ENCODE measurements at places on chromosomes 5 and 9.
A peak's percentile ranks its signal among the peaks of the same experiment; 100 is the strongest.

GRCh38 chr5:34735491-34736426 lies 79.6 kb downstream of the RAI14 start:
- DNase-seq = no peak

DNA sequence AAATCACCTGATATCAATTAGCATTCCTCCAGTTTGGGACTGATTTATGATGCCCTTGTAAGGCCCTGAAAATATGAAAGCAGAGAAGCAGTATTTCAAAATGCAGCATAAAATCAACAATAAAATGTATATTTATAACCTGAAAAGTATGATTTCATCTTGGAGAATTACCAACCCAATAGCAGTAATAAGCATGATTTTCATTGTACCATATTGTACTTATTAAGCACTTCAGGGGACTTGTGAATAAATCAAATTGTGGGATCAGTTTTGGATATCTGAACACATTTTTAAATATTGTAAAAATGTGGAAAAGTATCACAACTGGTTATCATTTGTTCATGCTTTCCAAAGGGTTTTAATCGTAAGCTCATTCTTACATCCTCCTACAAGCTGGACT lies 250.8 kb downstream of the DMRT2 start:
- DNase-seq = no peak

DNA sequence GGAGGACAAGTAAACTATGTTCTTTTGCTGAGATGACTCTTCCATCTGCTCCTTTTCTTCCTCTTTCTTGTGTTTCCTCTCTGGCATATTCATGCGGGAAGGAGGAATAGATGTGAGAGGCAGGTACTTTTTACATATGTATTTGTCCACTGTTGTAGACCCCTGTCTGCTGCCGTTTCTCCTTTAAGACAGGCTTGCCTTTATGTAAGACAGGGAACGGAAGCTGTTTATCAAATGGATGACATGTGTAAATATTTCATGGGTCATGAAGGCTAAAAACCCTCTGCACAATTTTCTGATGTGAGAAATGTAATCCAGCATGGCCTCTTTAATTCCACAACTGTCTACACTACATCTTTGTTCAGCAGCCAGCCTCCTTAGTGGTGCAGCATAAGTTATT lies 1525.5 kb upstream of the NUDT12 start:
- DNase-seq = no peak

DNA sequence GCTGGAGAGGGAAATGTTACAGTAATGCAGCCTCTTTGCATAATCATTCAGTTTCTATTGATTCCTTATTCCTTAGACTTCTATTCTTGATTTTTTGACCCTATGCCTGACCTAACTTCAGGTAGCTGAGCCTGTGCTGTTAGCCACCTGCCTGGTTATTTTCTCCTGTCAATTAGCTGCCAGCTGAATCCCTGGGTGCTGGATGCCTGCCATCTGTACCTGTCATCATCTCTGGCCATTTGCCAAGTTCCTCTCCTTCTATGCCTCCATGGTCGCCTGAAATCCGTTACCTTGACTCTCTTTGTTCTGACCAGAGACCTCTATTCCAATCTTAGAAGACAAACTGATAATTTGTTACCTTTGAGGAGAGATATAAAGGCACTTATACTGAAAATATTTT lies 178.3 kb downstream of the CAVIN4 start:
- DNase-seq = no peak

GRCh38 chr5:6206501-6206900 lies 171.8 kb downstream of the MED10 start:
- DNase-seq = no peak

GRCh38 chr5:32712481-32713360 lies 1.6 kb downstream of the NPR3 start:
- DNase-seq = no peak

GRCh38 chr5:18375641-18376040 lies 741.4 kb downstream of the TAF11L14 start:
- DNase-seq = no peak

GRCh38 chr9:93155716-93156474 lies 21.8 kb upstream of the NINJ1 start:
- DNase-seq = no peak

DNA sequence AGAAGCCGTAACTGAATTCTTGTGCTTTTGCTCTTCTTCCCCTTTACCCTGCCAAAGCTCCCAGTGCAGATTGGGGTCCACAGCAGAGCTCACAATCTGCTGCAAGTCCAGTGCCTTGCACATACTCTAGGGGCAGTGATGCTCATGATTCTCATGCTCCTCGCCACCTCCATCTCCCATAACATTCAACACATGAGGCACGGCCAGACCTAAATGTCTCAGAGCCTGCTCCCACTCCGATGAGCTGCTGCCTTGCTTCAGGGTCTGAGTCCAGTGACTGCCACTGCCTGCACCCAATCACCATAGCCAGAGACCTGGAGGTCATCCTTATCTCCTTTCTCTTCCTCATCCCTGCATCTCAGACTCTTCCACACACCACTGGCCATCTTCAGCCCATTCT lies 10.5 kb downstream of the CSF1R start:
- no peak for DNase-seq

DNA sequence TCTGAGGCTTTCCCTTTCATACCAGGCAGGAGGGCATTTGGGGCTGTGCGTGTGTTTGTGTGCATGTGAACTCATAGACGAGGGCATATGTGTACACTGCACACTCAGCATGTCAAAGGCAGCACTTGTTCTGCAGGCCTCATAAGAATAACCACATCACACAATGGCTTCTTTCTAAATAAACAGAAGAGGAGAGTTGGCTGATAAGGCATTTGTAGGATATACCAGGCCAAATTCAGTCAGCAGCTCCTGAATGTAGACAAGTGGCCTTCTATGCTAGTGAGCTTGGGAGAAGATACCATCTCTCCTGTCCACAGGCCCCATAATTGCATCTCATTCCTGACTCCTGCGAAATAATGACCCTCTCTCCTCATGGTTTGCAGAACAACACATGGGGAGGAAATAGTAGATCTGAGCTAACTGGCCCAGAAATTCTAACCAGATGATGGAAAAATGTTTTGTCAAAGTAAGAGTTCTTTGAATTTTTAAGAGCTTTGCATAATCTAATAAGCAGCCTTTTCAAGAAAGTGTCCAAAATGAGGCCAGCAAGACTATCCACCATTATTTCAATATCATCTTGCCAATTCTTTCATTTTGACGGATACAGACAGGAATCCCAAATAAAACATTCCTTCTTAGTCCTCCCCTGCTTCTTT lies 60.5 kb upstream of the GAS1 start:
- DNase-seq = no peak

GRCh38 chr9:136129176-136129575 lies 10.5 kb upstream of the TMEM250 start:
- DNase-seq = no peak

DNA sequence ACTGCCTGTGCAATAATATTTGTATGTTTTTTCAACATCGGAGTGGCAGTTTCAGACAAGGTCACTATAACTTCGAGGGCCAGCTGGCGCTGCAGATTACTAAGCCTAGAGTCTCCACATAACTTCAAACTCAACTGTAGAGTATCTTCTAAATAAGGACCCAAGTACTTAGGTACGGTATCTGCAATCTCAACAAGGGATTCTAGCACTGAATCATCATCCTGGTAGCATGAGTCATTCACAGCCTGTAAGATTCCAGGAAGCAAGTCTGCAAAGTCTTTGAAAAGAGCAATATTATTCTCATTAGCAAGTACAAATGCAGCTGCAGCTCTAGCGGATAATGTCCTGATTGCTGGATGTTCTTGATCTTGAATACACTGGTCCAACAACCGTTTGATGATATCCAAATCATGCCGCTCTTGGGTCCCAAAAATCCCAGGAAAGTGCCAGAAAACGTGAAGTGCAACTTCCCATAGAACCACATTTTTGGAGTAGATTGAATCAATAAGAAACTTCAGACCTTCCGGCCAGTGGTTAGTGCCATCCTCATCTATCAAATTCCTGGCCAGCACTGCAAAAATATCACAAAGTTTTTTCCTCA lies 654 bp downstream of the RANBP6 start:
- DNase-seq = peak; percentile 62

GRCh38 chr5:170235876-170236864 lies 3.4 kb downstream of the C5orf58 start:
- DNase-seq = no peak

DNA sequence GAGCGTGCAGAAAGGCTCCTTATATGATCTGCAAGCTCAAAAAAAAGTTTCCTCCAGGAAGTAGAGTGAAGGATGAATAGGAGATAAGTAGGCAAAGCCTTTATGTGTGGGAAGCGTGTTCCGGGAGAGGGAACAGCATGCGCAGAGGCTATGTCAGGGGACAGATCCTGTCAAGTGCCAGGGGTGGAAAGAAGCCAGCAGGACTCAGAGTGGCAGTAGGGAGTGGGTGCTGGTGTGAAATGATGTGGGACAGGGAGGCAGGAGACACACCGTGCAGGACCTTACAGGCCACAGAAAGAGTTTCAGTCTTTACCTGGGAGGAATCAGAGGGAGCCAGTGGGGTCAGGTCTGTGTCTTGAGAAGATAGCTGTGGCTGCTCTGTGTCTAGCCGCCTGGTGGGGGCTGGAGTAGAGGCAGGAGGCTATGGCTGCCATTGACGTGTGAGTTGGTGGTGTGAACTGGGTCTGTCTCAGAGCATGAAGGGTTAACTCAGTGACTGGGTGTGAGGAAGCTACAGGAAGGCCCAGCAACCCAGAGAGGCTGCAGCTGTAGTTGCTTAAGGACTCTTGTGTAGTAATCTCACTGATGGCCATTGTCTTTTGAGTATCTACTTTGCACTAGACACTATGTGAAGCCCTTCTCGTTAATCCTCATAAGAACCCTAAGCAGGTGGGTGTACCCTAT lies 71.3 kb downstream of the PPARGC1B start:
- no peak for DNase-seq

DNA sequence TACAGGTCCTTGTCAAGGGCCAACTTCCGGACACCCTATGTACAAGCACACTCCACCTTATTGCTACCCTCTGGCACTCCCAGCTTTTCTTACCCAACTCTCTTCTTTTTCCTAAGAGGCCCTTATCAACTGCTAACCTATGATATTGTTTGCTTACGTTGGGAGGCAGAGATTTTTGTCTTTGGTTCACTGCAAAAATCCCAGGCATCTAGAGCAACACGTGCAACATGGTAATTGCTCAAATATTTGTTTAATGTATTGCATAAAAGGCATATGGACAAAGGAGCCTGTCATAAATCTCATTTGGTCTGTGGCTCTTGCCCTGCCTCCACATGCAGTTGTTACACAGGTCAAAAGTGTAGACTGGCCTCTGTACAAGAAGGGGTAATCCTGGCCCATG lies 35.8 kb upstream of the ATP10B start:
- DNase-seq = peak; percentile 56

- DNase-seq = peak; percentile 41
Measured at GRCh38 chr5:59746241-59746765, 147.2 kb downstream of the PDE4D start.

DNA sequence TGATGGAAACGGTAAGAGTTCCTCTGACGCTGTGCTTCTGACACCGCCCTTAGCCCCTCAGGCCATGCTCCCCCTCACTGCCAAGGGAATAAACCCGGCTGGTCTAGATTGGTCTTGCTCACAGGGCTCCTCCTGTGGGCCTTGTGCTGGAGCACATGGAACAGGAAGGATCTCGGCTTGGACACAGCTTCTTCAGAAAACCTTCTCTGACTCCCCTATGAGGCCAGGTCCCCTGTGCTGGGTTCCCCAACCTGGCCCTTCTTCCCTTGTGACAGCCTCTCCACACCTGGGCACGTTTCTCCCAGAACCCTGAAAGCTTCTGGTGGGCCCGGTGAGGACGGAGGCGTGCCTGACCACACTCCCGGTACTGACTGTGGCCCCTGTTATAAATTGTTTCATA lies 8.2 kb downstream of the SPATA31E1 start:
- DNase-seq = no peak
